ENCODE measurements at places on chromosomes 12 and 14.

- DNase-seq: no peak
Observed at GRCh38 chr12:107178776-107179175, 85.4 kb upstream of the CRY1 start.

- DNase-seq: no peak
Observed at GRCh38 chr12:96313606-96314005, 86.6 kb downstream of the CDK17 start.

- DNase-seq: no peak
Observed at GRCh38 chr12:56596815-56597214, 33.3 kb downstream of the BAZ2A start.

- no peak for DNase-seq
Observed at GRCh38 chr12:99427104-99427503, 220.4 kb upstream of the GARIN6 start.

DNA sequence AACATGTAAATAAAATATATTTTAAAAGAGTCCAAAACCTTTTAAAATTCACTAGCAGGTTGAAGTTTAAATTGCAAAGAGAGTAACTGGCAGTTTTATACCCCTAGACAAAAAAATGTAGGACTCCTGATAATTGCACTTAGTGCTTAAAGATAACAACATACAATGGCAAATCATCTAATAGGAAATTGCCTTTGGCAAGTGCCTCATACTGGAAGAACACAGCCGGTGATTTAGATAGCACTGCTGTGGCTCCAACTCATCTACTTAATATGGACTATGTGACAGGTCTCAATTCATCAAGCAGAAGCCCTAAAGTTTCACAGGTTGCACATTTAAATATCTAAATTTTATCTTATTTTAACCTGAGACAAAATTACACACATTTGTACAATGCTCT is 13.4 kb downstream of the C12orf50 start:
- no peak for DNase-seq

- no peak for DNase-seq
Observed at GRCh38 chr12:103848143-103848542, 7.1 kb upstream of the NT5DC3 start.

DNA sequence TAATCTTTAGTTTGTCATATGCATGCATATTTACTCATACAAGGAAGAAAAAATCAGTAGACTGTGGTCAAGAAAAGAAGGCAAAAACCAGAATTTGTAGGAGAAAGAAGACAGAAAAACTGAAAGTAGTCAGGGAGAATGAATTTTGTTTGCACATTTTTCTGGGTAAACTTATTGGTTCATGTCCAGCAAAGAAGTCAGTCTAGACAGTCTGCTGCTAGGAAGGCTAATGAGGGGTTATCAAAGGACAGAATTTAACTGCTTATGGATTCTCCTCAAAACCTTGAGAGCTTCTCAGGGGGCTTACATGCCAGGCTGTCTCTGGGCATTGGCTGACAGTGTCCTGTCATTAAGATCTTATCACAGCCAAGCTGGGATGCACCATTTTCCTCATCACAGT is 293.9 kb downstream of the RPAP3 start:
- no peak for DNase-seq

GRCh38 chr12:101920906-101921305 is 43.5 kb downstream of the DRAM1 start:
- DNase-seq: no peak

GRCh38 chr14:89258728-89259273 is 158.2 kb downstream of the FOXN3 start:
- DNase-seq: no peak

GRCh38 chr14:101665478-101666078 is 95.9 kb upstream of the PPP2R5C start:
- DNase-seq: no peak

GRCh38 chr12:71865166-71865713 is 25.7 kb downstream of the TBC1D15 start:
- DNase-seq: no peak

- DNase-seq: no peak
Observed at GRCh38 chr12:29599381-29599780, 101.9 kb upstream of the OVCH1 start.

DNA sequence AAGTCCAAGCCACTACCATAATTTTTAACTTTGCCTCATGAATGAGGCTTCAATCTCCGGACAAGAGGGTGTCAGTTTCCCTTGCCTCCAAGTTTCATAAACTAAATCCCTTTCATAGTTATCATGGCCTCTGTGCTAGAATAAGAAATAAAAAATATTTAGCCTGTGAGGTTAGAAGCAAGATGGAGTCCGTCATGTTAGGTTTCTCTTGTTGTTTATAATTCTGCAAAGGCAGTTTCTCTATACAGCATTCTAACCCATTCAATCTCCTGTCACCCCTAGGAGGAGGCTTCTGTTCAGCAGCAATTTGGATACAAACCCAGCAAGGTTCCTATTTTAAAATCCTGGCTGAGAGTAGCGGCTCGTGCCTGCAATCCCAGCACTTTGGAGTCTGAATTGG is 15.8 kb upstream of the RAN start:
- no peak for DNase-seq

DNA sequence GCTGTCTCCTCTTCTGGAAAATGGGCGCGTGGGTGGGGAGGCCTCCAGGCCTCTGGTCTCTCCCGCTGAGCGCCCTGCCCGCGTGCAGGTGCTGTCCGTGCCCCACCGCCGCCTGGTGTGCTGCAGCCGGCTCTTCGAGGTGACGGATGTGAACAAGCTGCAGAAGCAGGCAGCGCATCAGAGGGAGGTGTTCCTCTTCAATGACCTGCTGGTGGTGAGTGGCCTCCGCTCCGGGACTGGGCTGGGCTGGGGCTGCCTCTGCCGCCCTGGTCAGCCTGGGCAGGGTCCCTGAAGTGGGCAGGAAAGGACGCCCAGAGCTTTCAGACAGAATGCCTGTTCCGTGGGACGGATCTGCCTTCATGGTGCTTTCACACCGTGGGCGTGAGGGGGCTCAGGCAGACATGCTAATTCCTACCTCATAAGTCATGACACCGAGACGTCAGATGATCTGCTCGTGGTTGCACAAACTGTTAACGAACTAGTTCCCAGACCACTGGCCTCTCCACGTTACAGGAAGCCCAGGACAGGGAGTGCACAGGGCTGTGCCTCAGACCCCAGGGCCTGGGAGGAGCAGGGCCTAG is 50.5 kb downstream of the SLC6A12 start:
- no peak for DNase-seq

GRCh38 chr12:123830675-123831074 is 68.6 kb downstream of the DNAH10 start:
- DNase-seq: no peak

- DNase-seq: no peak
Observed at GRCh38 chr12:128940090-128940888, 87.0 kb downstream of the GLT1D1 start.

GRCh38 chr12:7304456-7304855 is 584 bp downstream of the ACSM4 start:
- no peak for DNase-seq

DNA sequence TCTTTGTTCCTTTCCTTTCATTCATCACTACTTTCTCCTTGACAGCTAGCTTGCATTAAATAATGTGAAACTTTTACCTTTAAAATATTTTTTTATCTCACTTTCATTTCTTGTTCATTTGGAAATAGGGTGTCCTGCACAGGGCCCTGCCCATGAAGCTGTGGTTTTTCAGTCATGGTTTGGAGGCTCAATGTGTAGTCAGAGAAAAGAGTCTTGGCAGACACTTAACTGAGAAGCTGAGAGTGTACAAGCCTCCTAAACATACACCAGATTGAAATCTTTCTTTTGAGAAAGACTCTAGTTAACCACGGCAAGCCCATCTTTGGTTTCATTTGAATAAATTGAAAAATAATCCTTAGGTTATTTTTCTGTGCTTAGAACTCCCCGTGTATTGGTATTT is 74.2 kb downstream of the KICS2 start:
- no peak for DNase-seq

GRCh38 chr12:91857813-91858542 is 287.7 kb downstream of the BTG1 start:
- DNase-seq: no peak

GRCh38 chr12:44526655-44527182 is 349.4 kb downstream of the NELL2 start:
- DNase-seq: no peak

DNA sequence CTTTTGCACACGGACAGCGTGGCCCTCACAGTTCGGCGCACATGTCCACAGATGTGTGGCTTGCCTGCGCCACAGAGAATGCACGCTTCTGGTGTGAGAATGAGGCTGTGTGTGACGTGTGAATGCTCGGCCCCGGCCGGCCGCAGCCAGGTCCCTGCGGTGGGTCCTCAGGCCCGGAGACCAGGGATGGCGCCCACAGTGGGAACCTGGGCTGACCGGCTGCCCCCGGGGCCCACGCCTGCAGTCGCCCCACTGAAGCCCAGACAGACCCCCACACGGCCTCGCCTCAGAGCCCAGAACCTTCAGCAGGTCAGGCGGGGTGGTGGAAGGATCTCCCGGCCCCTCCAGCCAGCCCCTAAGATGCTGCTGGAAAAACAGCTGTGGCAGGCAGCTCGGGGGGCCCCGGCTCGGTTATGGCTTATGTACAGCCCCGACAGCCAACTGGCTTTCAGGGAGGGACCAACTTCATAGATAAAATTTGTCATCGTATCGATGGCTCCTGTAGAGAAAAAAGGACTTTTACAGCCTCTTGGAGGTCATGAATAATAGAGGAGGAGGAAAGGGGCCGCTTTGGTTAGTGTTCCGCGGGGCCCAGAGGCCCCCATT is 4.5 kb upstream of the C14orf180 start:
- DNase-seq: no peak

GRCh38 chr14:68471964-68472508 is 320.8 kb downstream of the ZFP36L1 start:
- no peak for DNase-seq

DNA sequence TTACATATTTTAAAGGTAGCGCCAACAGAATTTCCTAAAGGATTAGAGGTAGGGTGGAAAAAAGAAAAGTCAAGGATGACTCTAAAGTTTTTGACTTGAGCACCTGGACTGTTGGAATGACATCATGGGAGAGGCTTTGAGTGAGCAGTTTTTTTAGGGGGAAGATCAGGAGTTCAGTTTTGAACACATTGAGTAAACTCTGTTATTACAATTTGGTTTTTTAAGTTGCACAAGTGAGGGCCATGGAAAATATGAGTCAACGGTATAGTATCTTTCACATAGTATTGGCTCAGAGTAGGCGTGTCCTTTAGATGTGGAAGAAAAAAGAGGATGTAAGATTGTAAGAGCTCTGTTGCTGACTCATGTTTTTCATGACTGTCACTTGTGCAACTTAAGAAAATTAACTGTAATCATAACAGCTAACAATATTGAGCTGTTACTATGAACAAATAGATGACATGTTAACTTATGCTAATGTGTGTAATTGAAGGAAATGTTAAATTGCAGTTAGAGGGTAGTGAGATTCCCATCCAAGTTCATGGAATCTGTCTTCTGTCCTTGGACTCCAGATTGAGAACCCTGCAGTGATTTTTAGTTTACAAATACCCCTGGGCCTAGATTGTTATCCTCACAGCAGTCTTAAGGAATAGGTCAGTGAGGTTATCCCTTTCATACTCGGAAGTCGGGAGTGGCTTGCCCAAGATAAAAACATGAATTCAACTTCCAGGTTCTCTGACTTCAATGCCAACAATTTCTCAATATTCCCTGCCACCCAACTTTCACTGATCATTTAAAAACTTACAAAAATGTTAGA is 48.2 kb upstream of the ATP2B1 start:
- no peak for DNase-seq

DNA sequence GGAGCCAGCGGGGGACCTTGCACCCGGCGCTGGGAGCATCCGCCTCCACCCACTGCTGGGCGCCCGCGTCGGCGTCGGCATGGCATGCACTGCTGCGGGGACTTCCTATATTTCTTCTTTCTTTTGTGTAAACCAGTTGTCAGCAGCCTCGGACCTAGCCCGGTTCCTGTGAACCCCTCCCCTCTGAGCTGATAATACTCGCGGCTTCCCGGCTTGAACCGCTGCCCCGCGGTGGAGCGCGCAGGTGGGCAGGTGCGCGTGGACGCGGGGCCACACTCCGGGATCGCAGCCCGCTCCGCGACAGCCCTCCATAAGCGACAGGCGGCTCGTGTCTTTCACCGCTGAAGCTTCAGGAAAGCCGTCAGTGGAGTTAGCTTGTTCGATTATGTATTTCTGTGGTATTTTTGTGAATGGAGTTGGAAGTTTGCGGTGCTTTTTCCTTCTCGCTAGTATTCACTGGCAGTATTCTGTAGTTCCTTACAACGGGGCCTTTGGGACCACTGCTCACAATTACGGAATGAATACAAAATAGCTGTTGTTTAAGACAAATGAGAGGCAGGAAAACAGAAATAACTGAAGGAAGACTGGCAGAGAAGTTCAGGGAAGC is 870 bp downstream of the BMAL2 start:
- DNase-seq: peak; percentile 37

DNA sequence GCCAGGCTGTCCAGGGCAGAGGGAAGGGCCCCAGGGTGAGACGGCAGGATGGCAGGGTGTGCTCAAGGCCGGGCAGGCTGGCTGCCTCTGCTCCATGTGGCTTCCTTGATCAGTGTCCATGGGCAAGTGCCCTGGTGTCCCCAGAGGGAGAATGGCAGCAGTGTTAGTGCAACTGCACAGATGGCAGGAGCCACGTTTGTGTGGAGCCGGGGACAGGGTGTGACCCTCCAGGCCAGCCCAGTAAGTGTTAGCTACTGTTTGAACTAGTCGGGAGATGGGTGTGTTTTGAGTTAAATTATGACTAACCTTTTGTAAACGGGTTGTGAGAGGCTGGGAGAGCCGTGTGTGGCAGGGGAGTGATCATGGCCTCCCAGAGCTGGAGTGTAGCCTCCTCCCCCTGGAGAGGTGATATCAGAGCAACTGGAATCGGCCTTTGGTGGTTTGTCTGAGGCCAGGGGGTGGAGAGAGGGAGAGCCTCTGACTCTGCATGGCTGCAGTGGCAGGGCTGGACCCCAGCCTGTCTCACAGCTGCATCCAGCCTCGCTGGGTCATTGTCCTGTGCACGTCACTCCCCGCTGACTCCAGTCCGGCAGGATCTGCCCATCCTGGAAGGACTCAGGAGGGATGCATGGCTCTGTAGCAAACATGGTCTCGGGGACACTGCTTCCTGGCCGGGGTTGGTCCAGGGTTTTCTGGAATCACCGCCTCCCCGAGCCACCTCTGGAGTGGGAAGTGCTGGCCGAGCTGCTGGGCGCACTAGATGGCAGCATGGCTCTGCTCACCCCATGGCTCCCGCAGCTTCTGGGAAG is 27.8 kb downstream of the AACS start:
- peak; percentile 50 for DNase-seq

- no peak for DNase-seq
Observed at GRCh38 chr14:42140831-42141279, 534.2 kb downstream of the LRFN5 start.
